ENCODE measurements at places on chromosomes 1 and 21.
A peak's percentile ranks its signal among the peaks of the same experiment; 100 is the strongest.

GRCh38 chr1:11455967-11456570 lies 22.9 kb upstream of the DISP3 start:
- no peak for DNase-seq

GRCh38 chr1:202199040-202199889 lies 5.7 kb downstream of the LGR6 start:
- DNase-seq = no peak

DNA sequence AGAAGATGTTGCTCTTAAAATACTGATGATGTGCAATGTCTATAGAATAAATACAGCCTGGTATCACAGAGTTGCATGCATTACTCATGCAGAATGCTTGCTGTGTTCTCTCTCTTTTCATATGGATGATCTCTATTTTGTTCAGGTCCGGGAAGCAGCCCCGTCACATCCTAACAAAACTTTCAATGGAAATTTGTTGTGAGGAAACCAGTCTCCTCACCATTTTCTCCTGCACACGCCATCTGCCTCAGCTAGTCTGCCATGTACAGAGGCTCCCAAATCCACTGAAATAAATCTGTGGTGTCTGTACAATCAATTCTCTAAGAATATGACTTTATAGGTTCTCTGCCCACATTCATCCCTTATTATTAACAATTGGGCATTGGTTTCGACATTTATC lies 42.4 kb downstream of the DAB1 start:
- no peak for DNase-seq

GRCh38 chr1:232377494-232377770 lies 252.5 kb downstream of the SIPA1L2 start:
- DNase-seq = peak; percentile 41

DNA sequence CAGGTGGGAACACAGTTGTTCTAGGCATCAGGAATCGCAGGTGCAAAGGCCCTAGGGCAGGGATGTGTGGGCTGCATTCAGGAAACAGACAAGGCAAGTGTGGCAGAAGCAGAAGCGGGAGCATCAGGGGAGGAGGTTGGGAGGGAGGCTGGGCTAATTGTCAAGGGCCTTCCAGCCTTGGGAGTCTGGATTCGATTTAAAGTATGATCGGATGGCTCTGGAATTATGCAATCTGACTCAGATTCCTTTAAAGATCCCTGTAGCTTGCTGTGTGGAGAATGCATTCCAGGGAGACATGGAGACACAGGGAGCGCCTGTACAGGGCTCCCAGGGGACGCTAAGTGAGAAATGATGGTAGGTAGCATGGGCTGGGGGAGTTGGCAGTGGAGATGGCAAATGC lies 86.5 kb downstream of the LACTBL1 start:
- peak; percentile 94 for DNase-seq

DNA sequence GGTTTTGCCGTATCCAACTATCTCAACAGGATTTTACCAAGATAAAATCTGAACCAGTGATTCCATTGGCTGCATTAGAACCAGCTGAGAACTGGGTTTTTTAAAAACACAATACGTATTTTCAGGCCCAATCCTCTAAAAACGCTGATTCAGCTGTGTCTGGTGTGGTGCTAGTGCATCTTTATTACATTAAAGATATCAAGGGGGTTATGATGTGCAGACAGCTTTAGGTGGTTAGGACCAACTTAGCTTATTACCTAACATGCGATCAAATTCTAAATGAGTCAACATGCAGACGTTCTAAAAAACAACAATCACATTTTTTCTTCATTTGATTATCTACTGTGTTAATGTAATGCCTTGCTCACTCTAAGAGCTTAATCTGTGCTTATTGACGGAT lies 32.0 kb upstream of the EXO1 start:
- peak; percentile 14 for DNase-seq

DNA sequence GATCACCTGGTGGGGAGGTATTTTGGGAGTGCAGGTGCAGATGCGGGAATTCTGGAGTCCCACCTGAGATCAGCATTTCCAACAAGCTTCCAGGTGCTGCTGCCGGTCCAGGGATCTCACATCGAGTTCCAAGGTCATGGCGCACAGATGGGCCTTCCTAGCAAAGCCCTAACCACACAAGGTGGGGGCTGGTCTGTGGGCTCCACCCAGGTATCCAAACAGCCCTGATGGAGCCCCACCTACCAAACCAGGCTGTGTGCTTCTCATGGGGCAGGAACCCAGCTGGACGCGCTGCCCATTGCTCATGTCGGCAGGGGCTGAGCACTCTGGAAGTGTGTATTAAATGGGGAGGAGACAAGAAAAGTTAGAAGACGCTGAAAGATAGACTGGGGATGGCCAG lies 35.0 kb upstream of the TMEM51 start:
- no peak for DNase-seq

DNA sequence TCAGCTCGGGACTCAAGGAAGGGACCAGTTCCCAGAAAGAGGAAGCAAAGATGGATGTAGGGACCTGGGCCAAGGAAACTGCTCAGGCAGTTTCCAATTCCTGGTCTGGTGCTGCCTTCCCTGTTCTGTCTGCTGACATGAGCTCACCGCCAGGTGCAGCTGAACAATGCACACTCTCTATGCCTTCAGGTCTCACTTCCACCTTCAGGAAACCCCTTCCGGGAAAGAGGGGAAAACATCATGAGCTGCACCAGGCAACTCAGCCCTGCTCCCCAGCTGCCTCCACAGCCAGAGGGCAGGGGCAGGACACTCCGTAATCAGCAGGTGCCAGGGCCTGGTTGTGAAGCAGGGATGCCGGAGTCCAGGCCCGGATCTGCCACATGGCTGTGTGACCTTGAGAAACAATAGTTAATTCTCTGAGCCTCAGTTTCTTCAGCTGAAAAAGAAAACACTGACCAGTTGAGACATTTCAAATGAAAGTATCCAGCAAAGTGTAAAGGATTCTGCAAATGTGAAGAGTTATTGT lies 27.8 kb downstream of the SMIM12 start:
- no peak for DNase-seq

DNA sequence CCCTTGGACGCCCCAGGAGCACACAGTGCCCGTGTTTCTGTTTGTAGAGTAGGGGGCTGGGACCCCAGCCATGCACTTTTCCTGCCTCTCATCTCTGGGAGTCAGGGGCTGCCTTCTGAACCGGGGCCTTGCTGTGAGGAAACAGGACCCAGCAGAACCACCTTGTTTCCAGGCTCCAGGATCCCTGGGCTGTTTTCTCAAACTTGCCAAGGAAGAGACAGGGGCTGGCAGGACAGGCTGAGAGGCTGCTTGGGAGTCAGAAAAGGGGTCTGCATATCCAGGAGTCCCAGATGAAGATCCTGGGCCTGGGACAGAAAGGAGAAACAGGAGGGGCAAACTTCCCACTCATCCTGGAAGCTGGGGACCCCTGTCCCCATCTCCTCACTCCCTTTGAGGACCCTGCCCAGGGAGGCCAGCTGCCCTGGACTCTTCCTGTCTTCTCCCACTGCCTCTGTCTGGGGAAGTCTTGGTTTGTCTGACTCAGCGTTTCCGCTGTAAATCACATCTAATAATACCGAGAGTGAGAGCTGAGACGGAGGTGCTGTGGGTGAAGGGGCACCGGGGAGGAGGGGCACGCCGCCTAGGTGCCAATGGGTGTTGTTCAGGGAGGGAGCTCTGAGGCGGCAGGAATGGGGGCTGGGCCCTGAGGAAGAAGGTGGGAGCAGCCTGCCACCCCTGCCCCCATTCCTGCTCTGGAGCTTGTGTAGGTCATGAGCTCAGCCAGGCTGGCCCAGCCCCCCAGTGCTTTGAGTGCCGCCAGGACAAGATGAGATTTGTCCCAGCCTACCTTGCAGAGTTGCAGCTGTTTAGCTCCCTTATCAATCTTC lies 16.7 kb downstream of the POU3F1 start:
- DNase-seq = peak; percentile 82

- DNase-seq = peak; percentile 98
Measured at GRCh38 chr1:245822996-245823395, 668.2 kb downstream of the KIF26B start.

DNA sequence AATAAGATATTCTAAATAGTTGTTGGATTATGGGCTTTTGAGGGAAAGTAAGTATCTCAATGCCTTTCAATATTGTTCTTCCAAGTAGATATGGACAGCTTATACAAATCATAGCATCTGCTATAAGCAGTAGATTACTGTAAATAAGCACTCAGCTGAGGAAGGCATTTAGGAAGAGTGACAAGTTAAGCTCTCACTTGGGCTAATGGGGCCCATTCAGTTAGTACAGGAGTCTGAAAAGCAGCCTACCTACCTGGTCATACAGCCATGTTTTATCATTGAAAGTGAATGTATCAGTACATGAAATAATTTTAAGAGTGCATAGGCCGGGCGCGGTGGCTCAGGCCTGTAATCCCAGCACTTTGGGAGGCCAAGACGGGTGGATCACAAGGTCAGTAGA lies 73.1 kb downstream of the APP start:
- DNase-seq = no peak

GRCh38 chr1:181040284-181040865 lies 6.6 kb downstream of the MR1 start:
- no peak for DNase-seq

DNA sequence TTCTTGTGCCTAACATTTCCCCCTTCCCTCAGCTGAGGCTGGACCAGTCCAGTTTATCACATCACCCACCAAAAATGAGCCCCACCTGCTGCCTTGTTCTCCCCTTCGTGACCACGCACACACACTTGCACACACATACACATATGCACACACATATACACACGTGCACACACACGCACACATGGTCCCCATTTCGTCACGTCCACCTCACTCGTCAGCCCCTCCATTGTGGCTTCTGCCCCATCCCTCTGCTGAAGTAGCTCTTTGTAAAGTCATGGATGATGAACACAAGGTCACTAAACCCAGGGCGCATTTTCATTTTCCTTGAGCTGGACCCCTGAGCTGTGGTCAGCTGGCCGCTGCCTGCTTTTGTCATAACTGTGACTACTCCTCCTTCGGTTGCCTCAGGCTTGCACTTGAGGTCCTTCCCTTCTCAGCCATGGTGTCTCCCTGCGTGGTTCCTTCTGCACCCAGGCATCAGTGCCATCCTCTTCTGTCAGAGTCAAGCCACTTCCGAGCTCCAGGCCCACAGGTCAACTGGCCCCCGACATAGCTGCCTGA lies 93.8 kb downstream of the SYT2 start:
- DNase-seq = no peak

Measured in fibroblast of skin of right biceps (primary cell).